ENCODE measurements at places on chromosomes 1 and 21. TPM values are rescaled to one million over a fixed set of nuclear protein-coding genes. Genes with fewer than 3 reads are reported as not detected.

Gene NBPF20
- 9.5 TPM for total RNA-seq

Gene INSRR
- total RNA-seq, result not detected

Gene BSDC1
- 76.3 TPM for total RNA-seq

Gene ACTA1
- 0.14 TPM for total RNA-seq

Gene FBXO28
- 38.4 TPM for total RNA-seq

Gene LCE1D
- not detected for total RNA-seq

Gene C8A
- total RNA-seq, result under 0.01 TPM

Gene SRSF10
- 73.3 TPM for total RNA-seq

Gene SH3D21
- total RNA-seq, result 10.5 TPM

Gene OR6N1
- total RNA-seq, result not detected

Gene ADORA1
- total RNA-seq, result 5.7 TPM

Gene BEND5
- total RNA-seq, result 0.60 TPM
